Stimulated activated CD8-positive, alpha-beta memory T cell treated with anti-CD3 and anti-CD28 coated beads, Interleukin-7, amount 100 ng/mL, for 24 hours (primary cell): ENCODE measurements at places on chromosomes 16 and 17.

GRCh38 chr17:61157246-61157886 lies 242.3 kb upstream of the TBX2 start:
- DNase-seq, result no peak

DNA sequence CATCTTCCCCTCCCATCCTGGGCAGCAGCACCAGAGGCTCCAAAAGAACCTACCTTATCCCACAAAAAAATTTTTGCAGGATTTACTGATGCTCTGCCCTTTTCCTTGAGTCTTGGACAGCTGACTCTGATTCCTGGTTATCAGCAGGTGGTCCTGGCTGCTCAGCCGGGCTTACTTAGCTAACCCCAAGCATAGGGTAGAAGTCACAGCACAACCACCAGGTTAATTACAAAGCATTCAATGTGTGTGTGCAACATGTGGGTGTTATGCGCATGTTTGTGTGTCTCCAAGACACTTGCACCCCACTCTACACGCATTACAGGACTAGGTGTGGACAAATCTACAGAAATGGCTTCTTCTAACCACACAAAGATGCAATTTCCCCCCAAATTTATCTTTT lies 36.3 kb downstream of the PECAM1 start:
- DNase-seq, result no peak

- DNase-seq, result peak; percentile 15
Observed at GRCh38 chr17:37701496-37701898, 43.4 kb downstream of the HNF1B start.

GRCh38 chr16:23858542-23858941 lies 22.8 kb downstream of the PRKCB start:
- no peak for DNase-seq

GRCh38 chr17:72386619-72387237 lies 265.9 kb downstream of the SOX9 start:
- no peak for DNase-seq

DNA sequence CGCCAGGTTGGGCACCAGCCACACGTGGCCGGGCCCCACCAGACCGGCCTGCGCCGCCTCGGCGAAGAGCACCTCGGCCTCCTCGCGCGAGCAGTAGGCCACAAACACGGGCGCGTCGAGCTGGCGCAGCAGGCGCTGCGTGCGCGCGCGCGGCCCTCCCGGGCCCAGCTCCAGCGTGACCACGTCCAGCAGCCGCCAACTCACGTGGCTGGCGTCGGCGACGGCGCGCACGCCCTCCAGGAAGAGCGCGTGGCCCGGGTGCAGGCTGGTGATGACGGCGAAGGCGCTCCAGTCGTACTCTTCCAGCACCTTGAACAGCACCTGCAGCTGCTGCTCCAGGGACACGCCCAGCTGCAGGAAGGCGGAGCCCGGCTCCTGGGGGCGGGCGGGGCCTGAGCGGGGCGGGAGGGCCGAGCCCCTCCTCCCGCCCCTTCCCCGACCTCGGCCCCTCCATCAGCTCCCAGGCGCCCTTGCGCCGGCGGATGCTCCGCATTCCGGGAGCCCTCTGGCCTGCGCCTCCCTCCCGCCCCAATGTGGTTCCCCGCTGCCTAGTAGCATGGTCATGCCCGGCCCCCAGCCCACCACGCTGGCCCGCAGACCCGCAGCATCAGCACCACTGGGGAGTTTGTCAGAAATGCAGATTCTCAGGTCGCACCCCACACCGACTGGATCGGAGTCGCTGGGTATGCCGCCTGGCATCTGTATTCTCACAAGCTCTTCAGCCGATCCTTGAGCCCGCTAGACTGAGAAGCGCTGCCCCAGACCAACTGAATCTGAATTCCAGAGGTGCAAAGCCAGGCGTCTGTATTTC lies 7.2 kb downstream of the GRIN2C start:
- DNase-seq, result peak; percentile 10

DNA sequence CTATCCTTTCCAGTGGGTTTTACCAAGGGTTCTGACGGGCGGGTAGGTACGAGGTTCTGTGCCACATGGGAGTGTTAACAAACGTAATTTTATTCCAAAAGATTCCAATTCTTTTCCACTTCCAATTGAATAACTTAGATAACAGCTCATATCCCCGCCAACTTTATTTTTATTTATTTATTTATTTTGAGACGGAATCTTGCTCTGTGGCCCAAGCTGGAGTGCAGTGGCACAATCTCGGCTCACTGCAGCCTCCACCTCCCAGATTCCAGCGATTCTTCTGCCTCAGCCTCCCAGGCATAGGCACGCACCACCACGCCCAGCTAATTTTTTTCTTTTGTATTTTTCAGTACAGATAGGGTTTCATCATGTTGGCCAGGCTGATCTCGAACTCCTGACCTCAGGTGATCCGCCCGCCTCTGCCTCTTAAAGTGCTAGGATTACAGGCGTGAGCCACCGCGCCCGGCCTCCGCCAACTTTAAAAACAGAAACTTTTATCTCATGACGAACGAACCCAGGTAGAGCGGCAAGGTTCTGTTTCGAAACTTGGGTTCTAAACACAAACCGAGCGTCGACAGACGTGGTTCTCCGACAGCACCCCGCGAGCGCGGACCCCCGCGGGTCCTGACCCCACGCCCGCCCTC lies 613 bp downstream of the ECI1 start:
- DNase-seq, result peak; percentile 18
